ENCODE measurements at places on chromosomes 5 and 9.

DNA sequence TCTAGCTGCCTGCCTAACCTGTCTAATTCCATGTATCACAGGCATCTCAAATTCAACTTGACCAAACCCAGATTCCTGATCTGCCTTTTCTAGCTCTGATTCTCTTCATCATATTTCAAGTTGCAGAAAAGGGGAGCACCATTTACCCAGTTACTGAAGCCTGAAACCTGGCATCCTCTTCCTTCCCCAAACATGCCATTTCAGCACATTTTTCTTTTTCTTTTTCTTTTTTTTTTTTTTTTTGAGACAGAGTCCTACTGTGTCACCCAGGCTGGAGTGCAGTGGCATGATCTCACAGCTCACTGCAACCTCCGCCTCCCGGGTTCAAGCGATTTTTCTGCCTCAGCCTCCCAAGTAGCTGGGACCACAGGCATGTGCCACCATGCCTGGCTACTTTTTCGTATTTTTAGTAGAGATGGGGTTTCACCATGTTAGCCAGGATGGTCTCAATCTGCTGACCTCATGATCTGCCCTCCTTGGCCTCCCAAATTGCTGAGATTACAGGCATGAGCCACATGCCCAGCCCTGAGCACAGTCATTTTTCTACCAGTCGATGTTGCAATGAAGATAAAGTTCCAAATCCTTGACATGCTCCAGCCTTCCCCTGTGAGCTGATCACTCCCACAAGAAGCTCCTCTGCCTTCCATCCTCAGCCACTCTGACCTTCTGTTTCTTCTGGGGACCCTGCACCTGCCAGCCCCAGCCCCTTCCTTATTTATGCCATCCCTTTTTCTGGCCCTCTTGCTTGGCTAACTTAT, 32.2 kb downstream of the ACER2 start:
- no peak for DNase-seq

DNA sequence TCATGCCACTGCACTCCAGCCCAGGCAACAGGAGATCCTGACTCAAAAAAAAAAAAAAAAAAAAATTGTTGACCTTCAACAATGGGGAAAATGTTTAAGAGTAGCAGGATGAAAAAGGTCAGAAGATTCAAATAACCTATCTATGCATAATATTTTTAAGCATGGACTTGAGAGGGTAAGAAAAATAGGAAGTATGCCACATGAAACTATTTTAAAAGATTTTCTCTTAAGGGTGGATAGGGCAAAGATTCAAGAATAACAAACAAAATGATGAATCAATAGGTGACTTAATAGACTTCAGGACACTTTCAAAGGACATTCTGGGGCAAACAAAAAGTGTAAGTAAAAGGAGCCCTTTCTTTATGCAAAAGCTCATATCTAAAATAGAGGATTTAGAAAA, 3.2 kb downstream of the TEX48 start:
- no peak for DNase-seq

DNA sequence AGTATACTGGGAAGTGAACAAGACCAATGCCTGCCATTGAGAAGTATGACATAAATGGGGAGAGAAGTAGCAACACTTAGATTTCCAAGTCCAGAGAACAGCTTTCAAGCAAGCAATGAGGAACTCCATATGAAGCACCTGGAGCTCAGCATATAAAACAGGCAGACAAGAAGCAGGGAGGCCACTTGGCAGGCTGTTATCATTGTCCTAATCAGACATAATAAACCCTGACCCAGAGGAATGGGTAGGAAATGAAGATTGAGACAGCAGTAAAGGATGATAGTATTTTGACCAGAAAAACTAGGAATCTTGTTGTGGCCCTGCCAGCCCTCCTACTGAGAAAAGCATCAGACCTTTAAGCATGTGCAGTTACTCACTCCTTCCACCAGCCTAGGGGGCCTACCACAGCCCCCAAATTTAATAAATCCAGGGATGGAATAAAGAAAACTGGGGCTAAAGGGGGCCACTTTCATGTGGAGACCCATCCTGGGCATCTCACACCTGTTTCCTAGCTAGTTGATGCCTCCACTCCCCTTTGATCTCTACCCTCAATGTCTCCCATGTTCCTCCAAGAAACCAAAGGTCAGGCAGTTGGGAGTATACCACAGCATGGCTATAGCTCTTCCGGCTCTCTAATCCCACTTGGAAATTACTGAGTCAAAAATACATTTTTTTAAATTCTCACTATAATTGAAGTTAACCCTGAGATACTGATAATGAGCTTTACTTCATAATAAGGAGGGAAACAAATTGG, 135.1 kb downstream of the SIL1 start:
- DNase-seq, result no peak

GRCh38 chr9:113631871-113632665, 168.5 kb downstream of the RGS3 start:
- no peak for DNase-seq

DNA sequence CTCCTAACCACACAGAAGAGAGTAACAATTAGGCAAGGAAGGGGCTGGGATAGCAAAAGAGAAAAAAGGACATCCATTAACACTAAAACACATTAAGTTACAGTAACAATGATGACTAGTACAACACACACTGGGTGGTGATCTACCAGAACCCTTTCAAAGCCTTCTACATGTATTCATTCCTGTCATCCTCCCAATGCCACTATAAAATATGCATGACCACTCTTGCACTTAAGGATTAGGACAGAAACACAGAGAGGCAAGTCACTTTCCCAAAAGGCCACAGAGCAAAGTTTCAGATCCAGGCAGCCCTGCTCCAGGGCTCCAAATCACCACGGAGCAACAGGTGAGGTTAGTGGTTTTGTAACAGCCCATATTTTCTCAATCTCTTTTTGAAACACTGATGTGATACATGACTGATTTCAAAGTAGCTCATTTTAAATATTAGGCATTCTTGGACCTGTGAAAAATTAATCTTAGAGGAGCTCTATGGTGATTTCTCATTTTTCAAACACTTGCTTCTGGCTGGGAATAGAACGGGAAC, 86.7 kb downstream of the AUH start:
- DNase-seq, result no peak

DNA sequence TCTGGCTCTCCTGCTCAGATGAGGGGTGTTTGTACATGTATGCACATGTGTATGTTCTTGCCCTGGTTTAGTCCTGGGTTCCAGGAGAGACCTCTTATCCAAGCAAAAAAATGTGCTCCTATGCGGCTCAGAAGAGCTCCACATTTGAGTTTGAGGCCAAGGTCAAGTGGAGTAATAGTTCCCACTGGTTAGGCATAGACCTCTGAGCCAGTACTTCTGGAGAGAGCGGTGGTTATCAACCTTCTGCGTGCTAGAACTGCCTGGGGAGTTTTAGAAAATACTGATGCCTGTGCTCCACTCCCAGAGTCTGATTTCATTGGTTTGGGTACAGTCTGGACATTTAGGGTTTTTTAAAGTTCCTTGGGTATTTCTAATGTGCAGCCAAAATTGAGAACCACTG, 51.5 kb downstream of the LIX1 start:
- no peak for DNase-seq

- DNase-seq, result no peak
Observed at GRCh38 chr5:92242170-92242569, 859.1 kb upstream of the ARRDC3 start.

Data from activated T-cell treated with anti-CD3 and anti-CD28 coated beads for 48 hours (primary cell).